Activated effector memory CD4-positive, alpha-beta T cell treated with Interleukin-2 at 50 U/mL for 16 hours (primary cell): ENCODE measurements at places on chromosomes 1 and 21.

DNA sequence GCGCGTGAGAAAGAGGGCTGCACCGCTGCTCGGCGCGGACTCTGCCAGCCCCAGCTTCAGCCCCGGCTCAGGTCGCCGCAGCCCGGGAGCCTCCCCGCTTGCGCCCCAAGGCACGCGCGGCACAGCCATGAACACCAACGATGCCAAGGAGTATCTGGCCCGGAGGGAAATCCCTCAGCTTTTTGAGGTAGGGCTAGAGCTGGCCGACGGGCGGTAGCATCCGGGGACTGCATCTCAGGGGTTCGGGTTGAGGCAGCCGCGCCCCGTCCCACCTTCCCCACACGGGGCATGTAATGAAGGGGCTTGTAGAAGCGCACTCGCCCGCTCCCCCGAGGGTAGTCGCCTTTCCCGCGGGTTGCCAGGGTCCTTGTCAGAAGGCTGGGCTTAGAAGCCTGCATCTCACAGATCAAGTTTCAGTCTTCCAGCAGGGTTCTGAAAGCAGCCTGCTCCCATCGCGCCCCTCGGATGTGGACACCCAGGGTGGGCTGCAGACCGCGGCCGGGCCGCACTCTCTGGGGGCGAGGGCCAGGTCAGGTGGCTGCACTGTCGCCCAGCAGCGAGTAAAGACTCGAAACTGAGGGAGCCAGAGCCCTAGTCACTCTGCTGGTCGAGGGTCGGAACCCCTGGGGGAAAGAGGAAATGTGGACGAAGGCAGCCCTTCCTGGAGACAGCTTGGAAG lies 507 bp downstream of the AK5 start:
- DNase-seq = peak; percentile 21

- DNase-seq = peak; percentile 72
These were observed 82.5 kb downstream of the HHIPL2 start for GRCh38 chr1:222465211-222466041.

DNA sequence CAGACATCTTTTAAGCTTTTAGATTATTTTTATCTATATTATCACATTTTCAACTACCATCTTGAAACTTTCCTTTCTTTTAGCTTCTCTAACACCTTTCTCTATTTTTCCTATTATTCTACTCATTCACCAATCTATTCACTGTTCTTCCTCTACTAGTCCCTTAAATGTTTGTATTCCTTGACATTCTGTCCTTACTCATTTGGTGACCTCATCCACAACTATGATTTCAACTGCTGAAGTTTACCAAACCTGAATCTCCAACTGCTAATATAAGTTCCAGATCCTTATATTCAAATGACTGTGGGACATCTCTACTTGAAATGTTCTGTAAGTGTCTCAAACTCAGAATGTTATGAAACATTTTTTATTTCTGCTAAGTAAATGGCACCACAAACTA lies 49.2 kb downstream of the TUT4 start:
- DNase-seq = no peak

DNA sequence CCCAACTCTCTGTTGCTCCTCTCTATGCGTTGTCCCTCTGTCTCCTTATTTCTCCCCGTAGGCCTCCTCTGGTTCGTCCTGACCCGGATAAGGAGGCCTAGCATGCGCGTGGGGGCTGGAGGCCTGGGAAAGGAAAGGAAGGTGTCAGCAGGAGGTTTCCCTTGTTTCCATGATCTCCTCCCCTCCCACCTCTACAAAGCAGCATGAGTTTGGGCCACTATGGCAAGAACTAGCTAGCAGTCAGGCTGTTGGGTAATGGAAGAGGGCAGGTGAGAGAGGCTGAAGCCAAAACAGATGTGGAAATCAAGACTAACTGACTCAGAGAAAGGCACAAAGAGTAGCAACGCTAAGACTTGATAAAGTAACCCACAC lies 687 bp upstream of the SEMA6C start:
- DNase-seq = no peak

DNA sequence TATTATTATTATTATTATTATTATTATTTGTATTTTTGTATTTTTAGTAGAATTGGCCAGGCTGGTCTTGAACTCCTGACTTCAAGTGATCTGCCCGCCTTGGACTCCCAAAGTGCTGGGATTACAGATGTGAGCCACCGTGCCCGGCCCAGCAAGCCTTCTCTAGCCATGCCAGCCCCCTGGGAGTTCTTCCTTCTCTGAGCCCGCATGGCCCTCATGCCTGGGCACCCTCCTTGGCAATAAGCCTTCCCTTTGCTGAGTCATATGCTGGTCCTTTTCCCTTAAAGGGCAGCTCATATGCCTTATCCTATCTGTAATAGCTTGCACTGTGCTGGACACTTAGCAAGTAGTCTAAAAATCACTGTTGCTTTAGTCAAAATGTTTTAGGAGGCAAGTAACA lies 8.5 kb upstream of the NBL1 start:
- no peak for DNase-seq

- DNase-seq = no peak
These were observed 62.4 kb downstream of the CD247 start for GRCh38 chr1:167455786-167456446.

- DNase-seq = no peak
These were observed 2.7 kb downstream of the TTLL7 start for GRCh38 chr1:83996191-83996590.

DNA sequence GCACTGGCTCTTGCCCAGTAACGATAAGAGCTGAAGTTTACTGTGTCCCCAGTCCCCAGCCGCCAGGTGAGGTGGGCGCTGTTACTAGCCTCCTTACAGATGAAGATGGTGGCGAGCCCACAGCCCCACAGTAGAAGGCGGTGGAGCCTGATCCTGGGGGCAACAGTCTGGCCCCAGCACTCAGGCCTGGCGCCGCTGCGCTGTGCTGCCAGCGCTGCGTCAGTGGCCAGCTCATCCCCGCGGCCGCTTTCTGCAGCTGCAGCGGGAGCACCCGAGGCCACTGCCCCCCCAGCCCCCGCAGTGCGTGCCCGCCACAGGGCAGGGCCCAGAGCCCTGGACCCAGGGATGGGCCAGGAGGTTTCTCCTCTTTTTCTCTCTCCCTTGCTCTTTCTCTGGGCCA lies 13.3 kb downstream of the H6PD start:
- DNase-seq = no peak

GRCh38 chr1:3019007-3019515 lies 2.2 kb upstream of the ACTRT2 start:
- no peak for DNase-seq

GRCh38 chr1:188359315-188359714 lies 1530.6 kb downstream of the PLA2G4A start:
- no peak for DNase-seq

- DNase-seq = no peak
These were observed 54.9 kb upstream of the RAP1GAP start for GRCh38 chr1:21724098-21724497.

GRCh38 chr1:67484492-67484891 lies 54.3 kb upstream of the SERBP1 start:
- DNase-seq = no peak

DNA sequence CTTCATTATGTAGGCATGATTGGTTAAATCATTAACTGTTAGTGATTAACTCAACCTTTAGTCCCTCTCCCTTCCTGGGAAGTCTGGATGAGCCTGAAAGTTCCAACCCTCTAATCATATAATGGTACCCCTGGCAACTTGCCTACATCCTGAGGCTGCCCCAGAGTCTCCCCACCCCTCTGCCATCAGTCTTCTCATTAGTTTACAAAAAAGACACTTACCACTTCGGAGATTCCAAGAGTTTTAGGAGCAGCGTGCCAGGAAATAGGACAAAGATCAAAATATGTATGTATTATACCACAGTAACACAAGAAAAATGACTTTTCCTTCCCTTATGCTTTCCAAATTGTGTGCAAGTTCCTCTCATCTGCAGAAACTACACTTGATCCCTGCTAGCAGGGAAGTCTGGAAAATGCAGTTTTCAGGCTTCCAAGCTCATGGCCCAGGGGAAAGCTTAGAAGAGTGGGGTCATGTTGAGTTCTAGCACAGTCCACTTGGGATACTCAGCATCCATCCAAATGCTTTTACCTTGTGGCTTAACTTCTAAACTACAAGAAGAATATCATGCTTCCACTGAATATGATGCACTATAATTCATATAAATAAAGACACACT lies 64.6 kb upstream of the PPIH start:
- DNase-seq = no peak

DNA sequence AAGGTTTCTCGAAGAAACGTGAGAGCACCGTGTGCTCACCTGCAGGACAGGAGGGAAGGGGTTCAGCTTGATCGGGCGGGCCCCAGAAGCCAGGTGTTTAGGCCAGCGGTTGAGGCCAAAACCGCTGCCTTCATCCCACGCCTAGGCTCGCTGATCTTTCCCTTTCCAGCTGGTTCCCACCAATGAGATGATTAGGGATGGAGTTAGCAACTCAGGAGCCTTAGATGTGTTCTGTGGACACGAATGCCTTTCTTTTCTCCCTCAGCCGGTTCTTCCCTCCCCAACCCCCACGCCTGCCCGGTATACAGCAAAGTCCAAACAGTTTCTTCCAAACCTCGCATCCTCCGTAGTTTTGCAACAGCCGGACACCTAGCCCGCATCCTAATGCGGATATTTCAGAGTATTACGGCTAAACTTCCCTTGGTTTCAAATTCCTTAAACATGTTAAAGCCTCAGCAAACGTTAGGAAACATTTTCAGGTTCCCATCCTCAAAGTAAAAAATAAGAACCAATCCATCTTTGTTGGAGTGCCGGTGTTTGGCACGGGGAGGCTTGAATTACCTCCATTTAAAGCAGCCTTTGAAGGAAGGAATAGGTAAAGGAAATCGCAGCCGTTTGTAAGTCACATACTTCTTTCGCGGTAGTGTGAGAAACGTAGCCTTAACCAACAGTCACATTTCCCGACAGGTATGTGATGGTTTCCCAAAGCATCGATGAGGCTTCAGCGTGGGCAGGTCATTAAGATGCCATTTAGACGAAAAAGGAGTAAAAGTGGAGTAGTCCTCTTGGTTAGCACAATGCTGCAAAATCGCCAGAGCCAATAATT lies 1.1 kb downstream of the LRRC8C start:
- DNase-seq = no peak

DNA sequence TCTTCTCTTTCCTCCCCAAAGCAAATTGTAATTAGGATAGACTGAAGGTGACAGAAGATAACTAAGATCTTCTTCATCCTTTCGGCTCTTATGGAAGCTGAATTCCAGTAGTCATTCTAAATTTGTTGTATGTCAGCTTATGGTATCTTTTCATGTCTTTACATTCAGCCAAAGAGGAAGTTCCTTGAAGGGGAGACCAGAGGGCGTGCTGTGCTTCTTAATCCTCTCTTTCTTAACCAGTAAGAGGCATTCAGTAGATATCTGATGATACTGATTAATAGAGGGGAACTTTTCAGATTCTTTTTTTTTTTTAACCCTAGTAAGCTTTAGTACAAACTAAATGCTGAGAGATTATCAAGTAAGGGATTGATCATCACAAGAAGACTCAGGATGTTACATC lies 102.3 kb downstream of the OSBPL9 start:
- DNase-seq = no peak

GRCh38 chr1:155938220-155938627 lies 3.2 kb upstream of the RXFP4 start:
- DNase-seq = no peak

DNA sequence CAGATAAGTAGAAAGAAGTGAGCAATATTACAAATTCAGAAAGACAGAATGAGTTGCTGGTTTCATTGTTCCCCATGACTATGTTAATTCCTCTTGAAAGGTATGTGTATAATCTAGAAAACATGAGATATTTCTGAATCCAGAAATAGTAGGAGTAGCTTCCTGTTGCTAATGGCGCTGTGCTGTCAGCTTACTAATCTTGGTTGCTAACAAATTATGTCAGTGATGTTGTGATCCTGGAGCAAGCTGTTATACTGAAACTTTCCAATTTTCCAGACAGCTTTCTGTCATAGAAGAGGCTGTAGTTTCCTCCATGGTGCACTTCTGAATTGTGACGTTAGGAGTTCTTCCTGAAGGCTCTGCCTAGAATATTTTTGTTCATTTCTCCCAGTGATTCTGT lies 372.3 kb downstream of the USP25 start:
- no peak for DNase-seq
